ENCODE measurements at places on chromosomes 6 and 20.

GRCh38 chr6:160085226-160085625 is 36.4 kb upstream of the SLC22A1 start:
- no peak for DNase-seq

DNA sequence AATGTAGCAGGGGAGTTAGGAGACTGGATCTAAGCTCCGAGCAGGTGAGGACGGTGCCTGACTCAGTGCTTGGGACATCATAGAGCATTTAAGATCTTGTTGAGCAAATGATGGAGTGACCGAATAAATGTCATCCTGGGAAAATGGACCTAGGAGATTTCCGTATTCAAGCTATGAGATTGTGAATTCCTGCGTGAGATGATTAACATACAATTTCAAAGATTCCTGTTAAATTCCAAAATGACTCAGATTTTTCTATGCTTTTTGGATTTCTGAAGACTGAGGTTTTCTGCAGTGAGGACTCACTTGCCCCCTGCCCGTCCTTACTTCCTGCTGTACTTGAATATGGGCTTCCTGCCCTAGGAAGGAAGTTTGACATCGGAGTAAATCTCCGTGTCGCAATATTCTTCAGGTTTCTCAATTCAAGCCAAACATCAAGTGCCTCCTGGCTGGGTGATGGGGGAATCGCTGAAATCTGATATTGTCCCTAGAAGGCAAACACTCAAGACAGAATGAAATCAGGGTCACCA is 5.2 kb downstream of the SYTL3 start:
- DNase-seq = no peak

- no peak for DNase-seq
These were observed 120.5 kb upstream of the ASCC3 start for GRCh38 chr6:101001607-101002006.

GRCh38 chr6:83313882-83314281 is 117.0 kb downstream of the ME1 start:
- DNase-seq = no peak

GRCh38 chr6:168417679-168418557 is 23.1 kb upstream of the SMOC2 start:
- DNase-seq = no peak

- DNase-seq = no peak
These were observed 92.4 kb downstream of the DST start for GRCh38 chr6:56550301-56550700.

DNA sequence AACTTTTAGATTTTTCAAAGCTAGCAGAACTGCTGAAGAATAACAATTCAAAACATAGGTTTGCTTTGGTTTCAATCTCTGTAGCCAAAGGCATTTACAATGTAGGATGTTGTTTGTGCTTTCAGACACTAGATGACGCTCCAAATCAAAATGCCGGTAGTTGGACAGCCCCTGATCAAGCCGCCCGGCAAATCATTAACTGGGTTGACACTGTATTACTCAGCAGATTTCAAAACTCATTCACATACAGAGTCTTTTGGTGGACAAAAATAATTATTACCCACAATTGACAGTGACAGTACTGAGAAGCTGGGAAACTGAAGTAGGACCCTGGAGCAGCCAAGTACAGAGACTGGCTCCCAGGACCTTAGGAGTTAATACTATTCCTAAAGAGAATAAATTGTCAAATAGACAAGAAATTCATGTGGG is 21.3 kb upstream of the HFE start:
- no peak for DNase-seq

GRCh38 chr6:40535819-40536380 is 51.3 kb downstream of the LRFN2 start:
- no peak for DNase-seq

GRCh38 chr6:129140526-129140925 is 257.6 kb downstream of the LAMA2 start:
- DNase-seq = no peak

DNA sequence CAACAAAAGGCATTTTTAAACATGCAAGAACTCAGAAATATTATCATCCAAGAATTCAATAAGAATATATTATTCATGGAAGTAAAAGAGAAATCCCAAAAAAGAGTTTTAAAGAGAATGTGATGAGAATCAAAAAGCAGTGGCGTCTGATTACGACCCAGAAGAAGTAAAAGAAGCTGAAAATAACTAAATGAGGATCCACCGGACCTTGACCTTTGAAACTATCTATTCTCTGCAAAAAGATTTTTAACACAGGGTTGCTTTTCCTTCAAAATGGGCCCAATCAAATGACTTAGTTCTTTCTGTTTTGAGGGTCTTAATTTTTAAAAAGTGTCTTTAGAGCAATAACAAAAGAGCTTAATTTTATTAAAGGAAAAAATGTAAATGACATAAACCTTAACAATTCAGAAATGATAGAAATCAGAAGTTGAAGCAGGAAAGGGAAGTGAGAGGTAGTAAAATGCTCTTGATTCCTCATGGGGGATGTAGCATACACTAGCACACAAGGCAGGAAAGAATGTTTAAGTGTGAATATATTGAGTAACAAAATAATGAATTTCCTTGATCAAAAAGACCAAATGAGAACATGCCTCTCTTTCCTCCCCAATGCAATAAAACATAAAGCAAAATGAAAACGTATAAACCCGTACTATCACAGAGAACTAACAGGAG is 223.1 kb upstream of the PRDM1 start:
- DNase-seq = no peak

DNA sequence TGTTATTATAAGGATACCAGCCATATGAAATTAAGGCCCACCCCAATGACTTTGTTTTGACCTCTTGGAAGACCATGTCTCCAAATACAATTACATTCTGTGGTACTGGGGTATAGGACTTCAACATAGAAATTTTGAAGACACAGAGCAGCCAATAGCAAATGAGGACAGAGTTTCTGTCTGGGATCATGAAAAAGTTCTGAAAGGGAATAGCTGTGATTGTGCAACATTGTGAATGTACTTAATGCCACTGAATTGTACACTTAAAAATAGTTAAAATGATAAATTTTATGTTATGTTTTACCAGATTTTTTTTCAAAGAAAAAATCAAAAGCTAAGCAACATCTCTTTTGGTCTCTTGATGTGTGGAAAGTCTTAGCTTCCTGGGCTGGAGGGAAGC is 27.0 kb upstream of the AGPAT4 start:
- DNase-seq = no peak

- no peak for DNase-seq
These were observed 96.8 kb upstream of the ATXN1 start for GRCh38 chr6:16857969-16858592.
